ENCODE measurements at places on chromosomes 3 and 15.

GRCh38 chr3:61158216-61158615 is 93.0 kb downstream of the FHIT start:
- no peak for DNase-seq

- peak; percentile 49 for DNase-seq
Observed at GRCh38 chr3:50324351-50325112, 2.0 kb upstream of the HYAL2 start.

DNA sequence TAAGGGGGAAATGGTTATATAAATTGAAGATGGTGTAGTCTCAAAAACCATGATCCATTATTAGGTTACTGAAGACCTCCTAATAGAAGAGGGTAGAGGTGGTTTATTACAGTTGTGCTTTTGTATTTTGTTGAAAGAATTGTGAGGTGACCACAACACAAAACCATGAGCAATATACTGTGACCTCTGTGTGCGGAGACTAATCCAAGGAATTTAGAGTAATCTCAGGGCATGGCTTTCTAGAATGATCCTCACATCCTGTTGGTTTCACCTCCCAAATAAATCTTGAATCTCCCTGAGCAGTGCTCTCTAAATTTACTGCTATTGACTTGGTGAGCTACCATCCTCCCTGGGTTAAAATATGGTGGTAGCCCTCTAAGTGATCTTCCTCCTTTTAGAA is 52.3 kb downstream of the PTPRG start:
- peak; percentile 13 for DNase-seq

GRCh38 chr3:129445471-129445870 is 5.4 kb downstream of the IFT122 start:
- DNase-seq = no peak

- peak; percentile 39 for DNase-seq
Observed at GRCh38 chr15:63494408-63494807, 10.0 kb upstream of the USP3 start.

- peak; percentile 97 for DNase-seq
Observed at GRCh38 chr15:41930221-41930866, 36.5 kb upstream of the SPTBN5 start.

DNA sequence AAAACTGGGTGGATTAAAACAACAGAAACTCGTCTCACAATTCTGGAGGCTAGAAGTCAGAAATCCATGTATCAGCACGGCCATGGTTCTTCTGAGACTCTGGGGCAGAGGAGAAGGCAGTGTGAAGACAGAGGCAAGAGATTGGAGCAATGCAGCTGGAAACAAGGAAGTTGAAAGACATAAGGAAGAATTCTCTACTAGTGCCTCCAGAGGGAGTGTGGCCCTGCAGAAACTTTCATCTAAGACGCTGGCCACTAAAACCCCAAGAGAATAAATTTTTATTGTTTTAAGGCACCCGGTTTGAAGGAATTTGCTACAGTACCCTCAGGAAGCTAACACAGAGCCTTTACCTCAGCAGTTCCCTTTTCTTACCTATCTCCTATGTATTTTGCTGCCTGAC is 1012.2 kb upstream of the CADM2 start:
- no peak for DNase-seq

DNA sequence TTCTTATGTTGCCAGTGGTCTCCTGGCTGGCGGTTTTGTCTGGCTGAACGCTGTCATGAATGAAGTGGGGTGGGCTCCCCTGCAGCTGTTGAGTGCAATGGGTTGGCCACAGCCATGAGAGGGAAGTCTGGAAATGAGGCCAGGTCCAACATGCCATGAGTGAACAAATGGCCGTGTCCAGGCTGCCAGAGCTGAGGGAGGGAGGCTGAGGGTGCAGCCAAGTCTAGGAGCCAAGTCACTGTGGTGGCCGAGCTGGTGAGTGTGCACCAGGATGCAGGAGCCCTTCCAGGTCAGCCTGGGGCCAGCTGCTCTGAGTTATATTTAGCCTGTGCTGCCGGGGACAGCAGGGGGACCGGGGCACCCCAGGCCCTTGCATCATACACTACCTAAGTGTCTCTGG is 24.7 kb upstream of the PRR23E start:
- no peak for DNase-seq

DNA sequence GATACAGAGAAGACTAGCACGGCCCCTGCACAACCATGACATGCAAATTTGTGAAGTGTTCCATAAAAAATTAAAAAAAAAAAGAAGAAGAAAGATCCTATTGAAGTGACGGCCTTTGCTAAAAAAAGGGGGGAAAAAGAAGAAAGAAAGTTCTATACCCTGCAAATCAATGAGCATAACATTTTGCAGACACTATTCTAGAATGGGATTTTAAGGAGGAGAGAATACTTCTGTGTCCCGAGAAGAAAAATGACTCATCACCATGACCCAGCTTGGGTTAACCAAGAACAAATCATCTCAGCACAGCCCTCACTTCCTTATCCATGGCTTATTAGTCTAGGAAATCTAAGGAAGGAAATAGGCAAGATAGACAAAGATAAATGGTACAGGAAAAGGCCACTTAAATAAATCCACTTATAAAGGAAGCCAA is 7.4 kb upstream of the SH3BP5 start:
- DNase-seq = peak; percentile 70

DNA sequence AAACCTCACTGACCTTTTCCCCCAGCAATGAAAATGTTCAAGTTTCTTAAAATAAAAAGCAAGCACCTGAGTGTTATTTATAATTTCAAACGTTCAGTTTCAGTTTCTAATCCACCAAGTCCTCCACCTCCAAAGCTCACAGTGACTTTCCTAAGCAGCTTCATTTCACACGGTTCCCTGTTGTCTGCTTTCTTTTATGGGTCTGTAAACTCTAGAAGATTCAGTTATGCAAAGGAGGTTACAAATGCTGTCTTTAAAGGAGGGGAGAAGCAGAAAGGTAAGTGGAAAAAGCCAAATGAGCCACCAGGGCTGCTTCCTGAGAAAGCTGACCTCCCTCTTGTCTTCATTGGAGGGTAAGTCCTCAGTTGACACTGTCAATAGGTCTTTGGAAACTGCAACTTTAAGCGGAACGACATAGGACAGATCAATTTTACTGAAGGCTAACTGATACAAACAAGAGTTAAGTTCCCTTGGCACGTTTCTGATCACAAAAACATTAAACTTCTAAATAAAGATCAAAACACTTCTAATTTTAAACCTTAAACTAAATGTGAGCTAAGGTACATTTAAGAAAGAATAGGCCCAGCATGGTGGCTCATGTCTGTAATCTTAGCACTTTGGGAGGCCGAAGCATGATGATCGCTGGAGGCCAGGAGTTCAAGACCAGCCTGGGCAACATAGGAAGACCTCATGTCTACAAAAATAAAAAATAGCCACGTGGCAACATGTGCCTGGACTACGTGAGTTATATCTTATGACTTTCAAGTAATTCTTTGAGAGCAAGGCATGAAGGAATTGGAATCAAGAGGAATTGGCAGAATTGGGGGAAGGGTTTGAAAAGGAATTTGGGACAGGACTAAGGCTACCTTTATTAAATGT is 151.9 kb upstream of the UBE2E1 start:
- DNase-seq = no peak

GRCh38 chr3:39168156-39168780 is 14.9 kb upstream of the CSRNP1 start:
- DNase-seq = no peak

DNA sequence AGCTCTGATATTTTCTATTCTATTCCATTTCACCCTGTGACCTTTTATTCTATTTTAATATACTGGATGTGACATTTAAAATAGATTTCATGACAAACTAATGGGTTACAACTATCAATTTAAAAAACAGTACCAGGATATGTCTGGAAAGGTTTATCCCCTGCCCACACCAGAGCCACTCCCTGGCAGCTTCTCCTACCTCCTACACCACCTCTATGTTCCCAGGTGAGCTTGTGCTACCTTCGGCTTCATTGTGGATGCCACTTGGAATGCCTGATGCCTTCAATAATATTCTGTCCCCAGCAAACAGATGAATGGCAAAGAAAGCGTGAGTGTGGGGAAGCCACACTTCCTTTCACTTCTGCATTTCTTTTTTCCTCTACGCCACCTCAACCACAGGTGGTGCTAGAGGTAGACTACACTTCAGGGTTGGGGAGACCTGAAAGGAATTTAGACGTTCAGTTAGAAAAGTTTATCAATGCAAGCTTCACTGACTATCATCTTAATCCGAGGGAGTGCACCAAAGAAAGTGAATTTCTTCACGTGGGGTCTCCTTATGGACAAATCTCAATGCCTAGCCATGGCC is 213.0 kb downstream of the SSR3 start:
- DNase-seq = no peak

DNA sequence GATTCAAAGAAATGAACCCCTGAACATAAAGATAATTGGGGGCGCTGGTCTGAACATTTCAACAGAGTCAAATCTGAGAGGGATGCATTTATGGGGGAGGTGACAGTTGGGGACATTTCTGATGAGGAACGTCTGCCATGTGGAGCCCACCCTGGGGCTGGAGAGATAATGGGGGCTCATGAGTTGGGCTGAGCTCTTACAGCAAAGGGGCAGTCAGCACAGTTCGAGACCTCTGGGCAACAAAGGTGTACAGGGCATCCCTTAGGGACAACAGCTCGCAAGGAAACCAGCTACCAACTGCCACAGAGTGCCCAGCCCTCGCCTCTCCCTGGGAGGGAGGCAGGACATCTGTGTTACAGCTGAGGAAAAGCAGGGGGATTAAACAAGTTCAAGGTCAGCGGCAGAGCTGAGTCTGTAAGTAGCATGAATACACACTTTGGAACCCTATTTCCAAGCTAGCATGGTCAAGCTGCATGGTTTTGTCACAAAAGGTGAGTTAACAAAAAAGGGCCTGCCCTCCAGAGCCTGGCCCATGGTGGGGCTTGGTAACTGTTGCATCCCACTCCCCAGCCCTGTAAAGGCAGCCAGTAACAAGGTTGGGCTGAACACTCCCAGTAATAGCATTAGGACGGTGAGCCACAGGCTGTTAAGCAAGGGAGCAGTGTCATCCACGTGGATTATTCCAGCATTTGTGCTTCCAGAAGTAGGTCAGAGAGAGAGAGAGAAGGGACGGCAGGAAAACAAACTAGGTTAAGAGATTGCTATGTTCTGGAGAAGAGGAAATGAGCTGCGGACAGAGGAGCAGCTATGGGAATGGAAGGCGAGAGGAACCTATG is 4.3 kb downstream of the GNB5 start:
- no peak for DNase-seq

GRCh38 chr3:183844606-183845005 is 19.2 kb upstream of the MAP6D1 start:
- peak; percentile 87 for DNase-seq

DNA sequence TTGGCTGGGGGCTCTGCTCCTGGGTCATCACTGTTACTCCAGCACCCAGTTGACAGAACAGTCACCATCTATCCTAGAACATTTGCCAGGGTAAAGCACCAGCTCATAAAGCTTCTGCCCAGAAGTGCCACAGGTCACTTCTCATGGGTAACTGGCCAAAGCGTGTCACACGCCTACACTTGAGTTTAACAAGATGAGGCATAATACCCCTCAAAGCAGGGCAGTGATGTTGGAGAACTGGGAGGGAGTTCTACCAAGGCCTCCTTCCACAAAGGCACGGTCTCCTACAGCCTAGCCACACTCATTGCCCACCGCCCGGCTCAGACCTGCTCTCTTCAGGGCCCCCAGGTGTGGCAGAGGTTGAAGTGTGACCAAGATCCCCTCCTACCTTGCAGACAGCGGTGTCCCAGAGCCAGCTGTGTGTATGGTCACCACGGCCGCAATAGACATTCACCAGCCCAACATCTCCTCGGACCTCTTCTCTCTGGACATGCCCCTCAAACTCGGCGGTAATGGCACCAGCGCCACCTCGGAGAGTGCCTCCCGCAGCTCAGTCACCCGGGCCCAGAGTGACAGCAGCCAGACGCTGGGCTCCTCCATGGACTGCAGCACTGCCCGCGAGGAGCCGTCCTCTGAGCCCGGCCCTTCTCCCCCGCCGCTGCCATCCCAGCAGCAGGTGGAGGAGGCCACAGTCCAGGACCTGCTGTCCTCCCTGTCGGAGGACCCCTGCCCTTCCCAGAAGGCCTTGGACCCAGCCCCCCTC is 107.7 kb downstream of the ETFA start:
- no peak for DNase-seq

DNA sequence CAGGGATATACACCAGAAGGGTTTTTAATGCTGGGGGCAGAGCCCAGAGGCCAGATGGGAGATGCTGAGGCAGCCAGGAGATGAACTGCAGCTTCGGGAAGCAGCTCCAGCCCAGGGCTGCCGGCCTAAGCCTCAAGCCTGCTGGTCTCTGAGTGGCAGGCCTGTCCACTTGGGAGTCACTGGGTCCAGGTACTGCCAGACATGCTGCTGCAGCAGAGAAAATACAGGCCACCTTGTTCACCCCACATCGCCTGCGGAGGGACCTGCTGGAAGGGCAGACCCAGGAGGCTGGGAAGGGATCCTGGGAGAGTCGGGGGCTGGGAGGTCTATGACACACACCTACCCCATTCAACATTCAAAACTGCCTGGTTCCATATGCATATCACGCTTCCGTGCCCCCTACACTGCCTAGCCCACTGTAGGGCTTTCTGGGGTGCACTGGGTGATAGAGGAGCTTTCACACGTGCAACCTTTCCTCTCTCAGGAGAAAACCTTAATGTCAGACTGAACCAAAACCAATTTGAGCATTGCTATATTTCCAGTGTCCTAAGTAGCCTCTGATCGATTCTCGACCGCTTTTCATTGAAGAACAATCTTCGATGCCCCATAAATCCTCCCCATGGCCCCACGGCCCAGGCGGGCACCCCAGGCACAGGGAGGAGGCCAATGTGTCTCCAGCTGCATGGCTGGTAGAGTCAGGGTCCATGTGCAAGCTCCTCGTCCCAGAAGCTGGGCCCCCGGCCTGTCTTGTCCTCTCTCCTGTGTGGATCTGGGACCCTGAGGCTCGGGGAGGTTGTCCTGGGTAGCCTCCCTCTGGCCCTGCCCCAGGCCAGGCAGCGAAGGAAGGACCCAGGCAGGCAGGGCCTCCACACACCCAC is 147.4 kb downstream of the ATP10A start:
- no peak for DNase-seq

DNA sequence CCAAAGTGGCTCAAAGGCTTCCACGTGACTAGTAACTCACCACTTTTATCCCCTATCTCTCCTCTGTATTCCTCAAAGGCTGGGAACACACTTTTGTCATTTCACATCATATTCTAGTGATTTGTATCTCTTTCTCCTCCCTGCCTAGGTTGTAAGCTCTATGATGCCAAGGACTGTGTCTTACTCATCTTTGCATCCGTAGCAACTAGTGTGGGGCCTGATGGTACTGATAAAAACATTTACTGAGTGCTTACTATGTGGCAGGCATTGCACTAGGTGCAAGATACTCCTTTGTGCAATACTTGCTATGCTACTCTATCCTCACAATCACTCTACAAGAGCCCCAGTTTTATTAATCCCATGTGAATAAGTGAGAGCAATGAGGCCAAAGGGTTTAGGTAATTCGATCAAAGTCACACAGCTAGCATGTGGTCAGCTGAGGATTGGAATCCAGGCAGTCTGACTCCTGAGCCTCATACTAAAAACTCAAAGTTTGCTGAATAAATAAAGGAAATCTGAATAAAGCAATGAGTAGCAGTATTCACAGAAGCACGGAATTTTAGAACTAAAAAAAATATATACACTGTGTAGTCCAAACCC is 342.6 kb upstream of the ICE2 start:
- no peak for DNase-seq
